ENCODE measurements at places on chromosomes 2 and 18.
A peak's percentile ranks its signal among the peaks of the same experiment; 100 is the strongest.

GRCh38 chr18:56593906-56594305 lies 44.5 kb downstream of the TXNL1 start:
- no peak for DNase-seq

DNA sequence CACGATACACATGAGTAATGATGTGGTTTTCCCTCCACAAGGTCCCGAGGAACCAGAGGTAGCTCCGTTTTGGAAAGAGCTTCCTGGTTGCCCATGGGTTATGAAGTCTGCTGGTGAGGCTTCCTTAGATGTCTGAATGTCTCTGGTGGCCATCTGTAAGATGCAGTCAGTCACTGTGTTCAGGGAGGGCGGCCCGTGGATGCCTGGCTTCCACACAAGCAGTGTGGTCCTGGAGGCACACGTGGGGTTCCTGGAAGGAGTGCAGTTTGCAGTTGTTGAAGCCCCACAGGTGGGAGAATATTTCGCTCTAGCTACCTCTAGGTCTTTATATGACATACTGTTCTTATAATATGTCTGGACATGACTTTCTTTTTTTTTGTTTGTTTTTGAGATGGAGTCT lies 209.0 kb downstream of the FAM210A start:
- DNase-seq = no peak

- no peak for DNase-seq
These were observed 267.7 kb downstream of the TWIST2 start for GRCh38 chr2:239115616-239116015.

DNA sequence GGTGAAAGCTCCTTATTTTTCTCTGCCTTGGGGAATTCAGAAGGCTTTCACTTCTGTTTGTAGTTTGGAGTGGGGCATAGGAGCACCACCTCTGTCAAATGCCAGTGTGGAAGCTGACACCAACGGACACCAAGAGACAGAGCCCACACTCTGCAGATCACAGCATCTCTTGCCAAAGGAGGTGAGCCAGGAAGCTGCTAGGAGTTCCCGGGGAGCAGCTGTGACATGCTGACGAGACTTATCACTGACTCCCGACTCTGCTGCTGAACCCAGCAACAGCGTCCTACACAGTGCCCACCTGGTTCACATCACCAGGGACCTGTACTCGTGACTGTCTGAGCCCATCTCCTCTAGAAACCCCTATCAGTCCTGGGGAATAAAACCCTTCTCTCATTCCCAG lies 8.1 kb downstream of the TEX51 start:
- DNase-seq = no peak

GRCh38 chr18:37274309-37275236 lies 291.0 kb downstream of the CELF4 start:
- DNase-seq = no peak

GRCh38 chr2:25707927-25708590 lies 34.7 kb upstream of the DTNB start:
- DNase-seq = no peak

- no peak for DNase-seq
These were observed 21.6 kb downstream of the ASAP2 start for GRCh38 chr2:9228088-9228751.

DNA sequence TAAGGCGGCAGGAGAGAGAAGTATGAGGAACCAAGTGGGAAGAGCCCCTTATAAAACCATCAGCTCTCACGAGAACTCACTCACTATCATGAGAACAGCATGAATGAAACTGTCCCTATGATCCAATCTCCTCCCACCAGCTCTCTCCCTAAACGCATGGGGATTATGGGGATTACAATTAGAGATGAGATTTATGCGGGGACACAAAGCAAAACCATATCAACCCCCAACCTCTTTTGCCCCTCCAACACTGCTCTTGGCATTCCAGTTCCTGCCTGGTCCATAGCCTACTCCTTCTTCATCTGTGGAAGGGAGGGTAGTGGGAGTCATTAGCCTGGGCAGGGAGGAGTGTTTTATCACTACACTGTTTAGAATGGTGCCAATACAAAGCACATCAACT lies 1.4 kb upstream of the EHD3 start:
- no peak for DNase-seq

DNA sequence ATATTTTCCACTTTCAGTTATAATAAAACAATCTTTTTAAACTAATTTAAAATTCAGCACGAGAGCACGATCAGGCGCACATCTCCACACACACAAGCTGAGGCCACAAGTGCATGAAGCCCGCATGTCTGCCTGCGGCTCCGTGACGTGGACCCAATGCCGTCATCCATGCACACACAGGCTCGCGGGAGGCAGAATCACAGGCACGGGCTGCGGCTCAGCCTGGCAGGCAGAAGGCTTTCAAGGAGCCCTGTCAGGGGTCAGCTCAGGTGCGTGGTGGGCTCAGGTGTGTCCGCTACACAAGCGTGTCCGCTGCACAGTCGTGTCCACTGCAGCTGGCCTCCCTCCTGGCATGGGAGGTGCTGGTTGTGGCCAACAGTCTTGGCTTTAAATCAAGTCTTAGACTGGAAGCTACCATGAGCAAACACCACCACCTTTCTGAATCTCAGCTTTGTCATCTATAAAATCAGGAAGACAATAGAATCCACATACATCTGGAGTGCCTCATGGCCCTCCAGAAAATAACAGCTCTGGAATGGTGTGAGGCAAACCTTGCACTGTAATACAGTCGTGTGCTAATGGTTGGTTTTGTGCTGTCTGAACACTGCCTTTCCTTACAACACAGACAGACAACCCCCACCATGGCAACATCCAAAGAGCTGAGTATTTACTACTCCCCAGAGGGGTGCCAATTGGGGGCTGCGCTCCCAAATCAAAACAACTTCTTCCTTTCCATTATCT lies 210.1 kb downstream of the NDUFA10 start:
- no peak for DNase-seq

GRCh38 chr2:18501156-18501555 lies 59.3 kb downstream of the RDH14 start:
- DNase-seq = no peak

DNA sequence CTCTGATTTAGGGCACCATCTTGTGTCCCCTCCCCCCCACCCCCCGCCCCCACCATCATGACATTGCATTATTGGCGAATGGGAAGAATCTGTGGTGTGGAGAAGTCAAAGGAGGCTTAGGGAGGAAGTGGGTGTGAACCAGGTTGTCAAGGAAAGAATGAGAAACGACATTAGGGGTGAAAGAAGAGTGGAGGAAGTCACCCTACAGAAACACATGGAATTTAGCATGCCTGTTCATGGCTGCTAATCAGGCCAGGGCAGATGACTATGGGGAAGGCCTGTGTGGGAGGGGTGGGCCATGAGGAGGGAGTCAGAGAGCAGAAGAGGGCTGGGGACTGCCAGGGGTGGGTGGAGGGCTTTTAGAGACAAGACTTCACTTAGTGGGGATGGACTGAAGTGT lies 81.6 kb downstream of the AOX1 start:
- DNase-seq = no peak

- no peak for DNase-seq
These were observed 29.4 kb downstream of the HADHB start for GRCh38 chr2:26274058-26274613.

DNA sequence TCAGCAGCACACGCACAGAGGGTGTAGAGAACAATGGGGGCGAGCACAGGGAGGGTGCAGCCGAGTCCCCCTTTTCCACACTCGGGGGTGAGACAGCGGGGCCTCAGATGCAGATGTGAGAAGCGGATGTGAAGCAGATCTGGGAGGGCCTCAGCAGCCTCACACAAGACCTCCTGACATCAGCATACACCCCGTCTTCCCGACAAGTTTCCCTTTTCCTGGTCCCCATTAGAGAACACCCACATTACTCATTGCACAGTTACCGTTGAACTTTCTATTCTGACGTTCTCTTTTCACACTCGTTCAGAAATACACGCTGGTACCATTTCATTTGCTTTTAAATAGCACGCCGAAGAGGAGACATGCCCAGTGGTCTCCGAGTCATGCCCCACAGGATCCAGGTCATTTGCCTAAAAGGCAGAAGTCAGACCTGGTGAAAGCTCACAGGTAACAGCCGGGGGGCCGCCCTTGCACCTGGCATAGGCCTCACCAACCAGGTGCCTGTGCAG lies 129.5 kb upstream of the ID2 start:
- no peak for DNase-seq

DNA sequence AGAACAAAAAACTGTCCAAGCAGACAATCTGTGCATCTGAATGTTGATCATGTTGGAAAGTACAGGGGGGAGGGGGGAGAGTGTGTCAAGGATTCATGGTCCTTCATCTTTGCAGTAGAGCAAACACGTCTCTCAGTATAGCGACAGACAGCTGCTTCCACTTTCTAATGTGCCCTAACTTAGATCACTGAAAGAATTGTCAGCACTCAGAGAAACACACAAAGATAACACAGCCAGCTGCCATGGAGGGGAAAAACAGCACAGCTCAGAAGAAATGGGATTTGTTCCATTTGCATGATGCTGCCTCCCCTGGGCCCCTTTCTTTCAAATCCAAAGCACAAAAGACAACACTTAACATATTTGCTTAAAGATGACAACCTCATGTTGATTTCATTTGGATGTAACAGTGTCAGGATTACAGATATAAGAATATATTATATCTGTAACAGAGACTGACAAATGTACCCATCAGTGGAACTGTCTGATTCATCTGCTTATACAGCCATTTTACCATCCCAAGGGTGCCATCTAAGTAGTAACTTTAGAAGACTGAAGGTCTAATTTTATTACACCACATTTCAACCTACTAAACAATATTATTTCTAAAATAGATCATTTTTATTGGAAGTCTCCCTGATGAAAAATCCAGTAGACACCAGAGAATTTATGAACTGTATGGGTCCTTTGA lies 17.7 kb downstream of the FIGN start:
- no peak for DNase-seq

DNA sequence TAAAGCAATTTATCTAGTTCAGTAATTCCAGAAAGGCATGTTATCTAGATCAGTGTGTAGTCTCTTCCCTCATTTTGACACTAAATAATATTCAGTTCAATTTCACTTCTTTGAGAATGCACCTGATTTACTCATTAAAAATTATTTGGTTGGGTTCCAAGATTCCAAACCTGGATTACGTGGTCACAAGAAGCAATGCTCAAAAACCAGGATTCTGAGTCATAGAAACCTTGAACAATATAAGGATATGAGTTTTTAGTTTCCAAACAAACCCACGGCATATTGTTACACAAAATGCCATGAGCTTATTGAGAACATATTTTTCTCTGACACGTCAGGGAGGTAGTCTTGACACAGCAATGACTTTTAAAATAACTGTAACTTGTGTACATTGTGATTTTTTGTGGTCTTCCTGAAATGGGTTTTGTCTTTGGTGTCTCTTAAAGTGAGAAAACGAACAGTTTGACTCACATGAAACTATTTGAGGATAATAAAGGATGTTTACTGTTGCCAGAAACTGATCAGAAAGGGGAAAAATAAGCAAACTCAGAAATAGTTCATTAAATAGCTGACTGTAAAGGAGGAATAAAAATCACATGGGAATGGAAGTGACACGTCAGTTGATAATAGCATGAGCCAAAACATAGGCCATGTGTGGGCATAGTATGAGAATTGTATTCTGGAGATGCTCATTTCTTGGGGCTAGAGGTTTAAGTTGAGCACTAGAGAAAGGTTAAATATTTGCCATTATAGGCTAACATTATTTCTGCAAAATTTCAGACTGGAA lies 617.7 kb upstream of the CDH2 start:
- DNase-seq = no peak

DNA sequence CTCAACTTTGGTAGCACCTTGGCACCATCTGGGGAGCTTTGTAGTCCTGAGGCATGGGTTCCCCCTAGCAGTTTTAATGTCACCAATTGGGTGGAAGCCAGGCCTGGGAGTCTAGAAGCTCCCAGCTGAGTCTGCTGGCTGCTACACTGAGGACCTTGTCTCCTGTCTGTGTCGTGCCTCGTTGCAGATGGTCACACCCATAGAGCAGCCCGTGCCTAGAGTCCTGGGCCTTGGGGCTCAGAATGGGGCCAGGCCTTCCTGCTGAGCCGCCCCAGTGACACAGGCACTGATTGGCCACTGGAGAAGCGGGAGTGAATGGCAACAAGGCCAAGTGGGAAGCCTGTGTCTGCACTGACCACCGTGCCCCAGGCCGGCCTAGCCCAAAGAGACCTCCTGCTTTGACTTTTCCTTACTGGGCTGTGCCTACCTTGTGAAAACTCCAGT lies 113.2 kb downstream of the SH3RF3 start:
- no peak for DNase-seq

DNA sequence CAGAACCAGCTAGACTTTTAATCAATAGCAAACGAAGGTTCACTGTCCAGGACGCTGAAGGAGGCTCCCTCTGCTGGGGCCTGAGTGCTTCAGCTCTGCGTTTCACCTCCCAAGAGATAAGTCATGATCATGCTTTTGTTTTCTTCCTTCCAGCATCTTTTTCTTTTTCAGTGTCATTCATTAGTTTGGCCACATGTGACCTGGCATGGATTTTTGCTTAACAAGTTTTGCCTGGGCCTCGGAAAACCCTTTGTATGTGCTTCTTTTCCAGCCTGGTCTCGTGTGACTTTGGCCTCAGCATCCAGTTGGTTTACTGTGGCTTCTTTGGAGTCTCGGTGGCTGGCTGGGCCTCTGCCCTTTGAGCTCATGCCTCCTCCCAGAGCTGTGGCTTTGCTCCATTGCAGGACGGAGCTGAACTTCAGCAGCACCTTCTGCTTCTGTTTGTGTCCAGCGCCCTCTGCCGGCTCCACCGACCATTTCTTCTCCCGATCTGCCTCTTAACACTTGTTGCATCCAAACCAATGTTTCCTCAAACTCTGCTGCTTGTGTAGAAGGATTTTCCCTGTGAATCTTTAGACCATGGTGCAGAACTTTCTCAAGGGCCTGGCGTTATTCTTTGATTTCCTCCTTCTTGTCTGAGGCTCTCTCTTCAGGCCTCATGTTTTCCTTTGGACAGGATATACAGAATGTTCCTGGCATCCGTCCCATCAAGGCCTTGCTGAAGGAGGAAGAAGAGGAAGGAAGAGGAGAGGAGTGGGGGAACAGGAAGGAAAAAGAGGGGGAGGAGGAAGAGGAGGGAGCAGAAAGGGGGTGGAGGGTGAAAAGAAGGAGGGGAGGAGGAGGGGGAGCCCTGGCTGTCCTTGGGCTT lies 23.6 kb upstream of the HES6 start:
- DNase-seq = peak; percentile 60
